Common myeloid progenitor, CD34-positive (primary cell): ENCODE measurements at places on chromosomes 13 and 19.
A peak's percentile ranks its signal among the peaks of the same experiment; 100 is the strongest.

DNA sequence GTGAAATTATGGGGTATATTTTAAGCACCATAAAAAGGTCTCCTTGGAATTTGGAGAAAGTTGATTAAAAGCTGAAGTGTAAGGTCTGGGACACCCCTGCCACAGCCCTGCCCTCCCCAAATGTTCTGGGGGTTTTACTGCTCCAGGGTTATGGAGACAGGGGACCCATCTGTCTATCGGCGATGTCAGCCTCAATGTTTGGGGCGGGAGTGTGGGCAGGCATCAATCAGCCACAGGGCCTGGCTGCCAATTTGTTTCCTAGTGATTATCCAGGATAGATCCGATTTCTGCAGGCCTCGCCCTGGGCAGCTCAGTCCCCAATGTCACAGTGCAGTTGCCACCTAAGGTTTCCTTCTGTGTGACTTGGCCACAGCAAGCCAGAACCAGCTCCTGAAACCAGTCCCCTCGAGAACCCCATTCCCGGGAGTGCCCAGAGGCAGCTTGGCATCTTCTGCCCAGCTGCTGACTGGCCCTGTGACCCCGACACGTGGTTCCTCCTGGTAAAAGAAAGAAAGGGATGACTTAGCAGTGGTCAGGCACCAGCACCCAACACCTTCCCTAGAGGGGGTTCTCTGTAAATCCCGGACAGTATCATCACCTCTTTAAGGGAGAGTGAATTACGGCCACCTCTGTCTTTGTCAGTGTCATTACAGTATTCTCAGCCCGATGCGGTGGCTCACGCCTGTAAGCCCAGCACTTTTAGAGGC is 41.6 kb downstream of the MYO9B start:
- no peak for DNase-seq

DNA sequence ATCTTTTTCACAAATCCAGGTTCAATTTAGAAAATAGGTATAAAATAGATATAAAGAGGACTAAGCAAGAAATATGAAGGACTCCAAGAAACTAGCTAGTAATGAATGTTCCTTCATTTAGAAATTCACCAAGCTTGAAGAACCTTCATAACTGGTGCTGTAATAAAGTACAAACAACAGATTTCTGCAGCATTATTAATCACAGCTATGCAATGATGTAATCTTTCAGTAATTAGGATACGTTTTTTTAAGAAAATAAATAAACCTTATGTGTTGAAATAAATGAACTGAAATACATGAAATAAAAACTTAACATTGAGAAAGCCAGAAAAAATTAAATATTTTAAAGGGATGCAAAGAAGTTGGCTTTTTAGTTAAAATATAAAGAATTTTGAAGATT is 236.1 kb downstream of the RGCC start:
- no peak for DNase-seq

GRCh38 chr13:44368599-44369368 is 4.8 kb upstream of the SERP2 start:
- DNase-seq: no peak

GRCh38 chr13:94712812-94713560 is 641 bp upstream of the SOX21 start:
- no peak for DNase-seq

DNA sequence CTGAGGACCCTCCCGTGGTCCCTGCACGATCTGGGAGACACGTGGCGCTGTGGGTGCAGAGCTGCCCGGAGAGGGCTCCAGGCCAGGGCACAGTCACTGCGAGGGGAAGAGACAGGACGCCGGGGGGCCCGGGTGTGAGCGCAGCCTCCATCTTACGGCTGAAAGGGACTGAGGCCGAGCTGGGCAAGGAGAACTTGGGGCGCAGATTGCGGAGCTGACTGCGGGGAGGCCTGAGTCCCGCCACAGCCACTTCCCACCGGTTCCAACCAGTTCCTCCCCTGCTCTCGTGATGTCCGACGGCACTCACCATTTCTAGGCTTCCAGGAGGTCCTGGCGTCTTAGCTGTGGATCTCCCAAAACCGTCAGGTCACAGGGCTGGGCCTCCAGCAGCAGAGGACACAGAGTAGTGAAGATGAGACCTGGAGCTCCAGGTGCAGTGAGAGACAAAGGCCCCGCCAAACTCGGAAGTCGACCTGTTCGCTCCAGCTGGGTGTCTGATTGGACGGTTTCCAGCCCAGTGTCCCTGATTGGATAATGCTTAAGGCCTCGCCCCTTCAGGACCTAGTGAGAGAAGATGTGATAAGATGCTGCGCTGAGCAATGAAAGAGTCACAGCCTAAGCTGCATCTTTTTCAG is 4.8 kb upstream of the ZNF253 start:
- peak; percentile 91 for DNase-seq

DNA sequence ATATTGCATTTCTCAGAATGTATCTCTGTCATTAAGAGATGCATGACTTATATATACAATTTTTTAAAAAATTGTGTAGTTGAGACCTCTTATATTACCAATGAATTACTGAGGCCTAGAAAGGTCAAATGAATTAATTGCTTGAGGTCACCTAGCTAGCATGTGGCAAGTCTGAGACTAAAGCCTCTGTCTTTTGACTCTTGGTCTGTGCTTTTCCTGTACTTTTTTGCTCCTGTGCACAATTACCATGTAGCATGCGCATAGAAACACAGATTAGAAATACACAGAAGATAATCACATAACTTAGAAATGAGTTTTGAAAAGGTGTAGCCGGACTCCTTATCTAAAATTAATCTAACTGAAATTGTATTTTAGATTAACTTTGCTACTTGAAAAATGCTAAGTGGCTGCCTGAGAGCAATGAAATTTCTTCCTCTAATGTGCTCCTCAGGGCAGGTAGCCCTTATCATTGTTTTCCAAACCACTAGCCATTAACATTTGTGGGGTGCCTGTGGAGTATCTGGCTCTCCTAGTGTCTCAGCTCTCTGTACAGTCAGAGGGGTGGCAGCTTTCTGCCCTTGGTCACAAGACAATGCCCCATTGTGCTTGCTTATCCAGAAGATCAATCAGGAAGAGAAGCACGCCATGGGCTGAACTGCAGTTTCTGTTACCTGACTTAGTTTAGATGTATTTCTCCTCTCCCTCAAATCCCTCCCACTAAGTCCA is 119.6 kb downstream of the RFC3 start:
- DNase-seq: no peak
